Fibroblast of lung (primary cell): ENCODE measurements at places on chromosomes 11 and 22. TPM values are rescaled to one million over a fixed set of nuclear protein-coding genes. Genes with fewer than 3 reads are reported as not detected.

GRCh38 chr22:30582788-30583545 is 8.5 kb upstream of the GAL3ST1 start:
- peaks cover 60% of the 10 kb centered on the region for H3K36me3 ChIP-seq
- H3K27ac ChIP-seq = no peak overlapping the region
- no peaks in the 10 kb centered on the region for H3K27me3 ChIP-seq
- no peaks in the 10 kb centered on the region for H3K4me1 ChIP-seq
- DNase-seq = no peak

DNA sequence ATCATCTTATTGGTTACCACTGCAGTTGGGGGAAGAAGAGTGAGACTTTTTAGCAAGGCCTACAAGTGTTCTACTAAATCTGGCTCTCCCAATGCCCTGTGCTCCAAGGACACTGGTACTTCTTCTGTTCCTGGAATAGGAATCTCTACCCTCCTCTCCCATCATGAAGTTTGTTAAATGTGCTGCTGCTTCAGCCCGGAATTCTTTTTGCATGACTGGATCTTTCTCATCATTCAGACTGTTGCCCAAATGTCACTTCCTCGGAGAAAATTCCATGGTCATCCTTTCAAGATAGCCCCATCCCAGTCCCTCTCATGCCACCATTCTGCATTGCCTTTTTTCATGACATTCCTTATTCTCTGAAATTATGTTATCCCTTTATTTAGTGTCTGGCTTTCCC is 400.8 kb downstream of the SOX6 start:
- H3K36me3 ChIP-seq = no peaks in the 10 kb centered on the region
- no peak overlapping the region for H3K4me3 ChIP-seq
- no peak for DNase-seq
- no peaks in the 10 kb centered on the region for H3K27me3 ChIP-seq

- H3K27ac ChIP-seq = no peak overlapping the region
- DNase-seq = no peak
- H3K27me3 ChIP-seq = no peaks in the 10 kb centered on the region
- H3K4me1 ChIP-seq = no peaks in the 10 kb centered on the region
These were observed 403.7 kb downstream of the LUZP2 start for GRCh38 chr11:24900514-24900913.

DNA sequence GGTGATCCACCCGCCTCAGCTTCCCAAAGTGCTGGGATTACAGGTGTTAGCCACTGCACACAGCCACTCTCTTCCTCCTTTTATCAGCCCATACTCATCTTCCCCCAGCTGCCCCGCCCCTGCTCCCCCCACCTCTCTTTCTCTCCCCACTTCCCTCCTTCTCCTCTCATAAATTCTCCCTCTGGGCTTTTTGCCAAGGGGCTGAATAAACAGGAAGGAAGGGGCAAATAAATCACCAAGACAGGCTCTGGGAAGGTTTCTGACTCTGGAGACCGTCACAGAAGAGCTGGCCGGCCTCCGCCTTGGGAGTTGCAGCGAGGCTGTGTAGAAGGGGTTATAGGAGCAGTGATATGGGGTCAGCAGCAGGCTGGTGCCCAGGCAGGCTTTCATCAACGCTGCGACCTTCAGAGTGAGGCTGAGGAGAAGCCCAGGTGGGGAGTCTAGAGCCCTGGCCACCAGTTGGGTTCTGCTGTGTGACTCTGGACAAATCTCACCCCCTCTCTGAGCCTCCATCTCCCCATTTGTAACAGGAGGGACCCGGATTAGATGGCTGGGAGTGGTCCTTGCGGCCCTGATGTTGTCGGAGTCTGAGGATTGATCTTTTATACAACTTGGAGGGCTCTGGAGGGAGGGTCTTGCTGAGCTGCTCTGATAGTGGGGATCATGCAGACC is 62.6 kb upstream of the RASD2 start:
- H3K4me3 ChIP-seq = no peak overlapping the region
- no peak overlapping the region for H3K27ac ChIP-seq

DNA sequence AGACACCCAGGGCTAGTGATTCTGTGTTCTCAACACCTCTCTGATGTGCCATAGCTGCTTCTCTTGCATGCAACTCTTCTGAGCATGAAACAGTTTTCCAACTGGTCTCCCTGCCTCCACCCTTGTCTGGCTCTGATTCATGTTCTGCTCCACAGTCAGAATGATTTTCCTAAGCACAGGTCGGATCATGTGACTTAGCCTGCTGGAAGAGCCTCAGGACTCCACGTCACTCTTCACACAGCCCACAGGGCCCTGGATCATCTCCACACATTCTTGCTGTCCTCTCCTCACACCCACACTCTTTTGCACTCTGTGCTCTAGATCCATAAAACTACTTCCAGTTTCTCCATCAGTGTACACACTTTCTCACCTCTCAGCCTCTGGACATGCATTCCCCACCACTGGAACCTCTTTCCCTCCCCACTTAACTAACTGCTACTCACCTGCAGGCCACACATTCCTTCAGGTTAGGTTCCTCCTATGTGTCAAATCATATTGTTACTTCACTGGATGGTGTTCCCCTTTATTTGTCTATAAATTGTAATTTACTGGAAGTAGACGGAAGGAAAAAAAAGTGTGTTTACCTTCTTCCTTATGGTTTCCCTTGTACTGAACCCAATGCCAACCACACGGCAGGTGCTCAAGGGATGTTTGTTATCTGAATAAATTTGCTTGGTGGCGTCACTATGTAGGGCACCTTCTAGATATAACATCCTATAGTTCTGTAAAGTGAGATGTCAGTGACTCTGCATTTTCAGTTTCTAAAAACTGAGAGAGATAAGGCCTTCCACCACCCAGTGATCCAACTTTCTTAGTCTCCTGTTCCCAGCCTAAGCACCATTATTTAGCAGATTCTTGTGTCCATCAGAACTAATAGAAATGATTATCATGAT is 133.7 kb downstream of the ETS1 start:
- peak; percentile 90 for DNase-seq
- H3K4me3 ChIP-seq = no peak overlapping the region

- no peak overlapping the region for H3K4me3 ChIP-seq
- H3K27ac ChIP-seq = no peak overlapping the region
- DNase-seq = peak; percentile 23
- peaks cover 17% of the 10 kb centered on the region for H3K27me3 ChIP-seq
- H3K36me3 ChIP-seq = no peaks in the 10 kb centered on the region
These were observed 29.6 kb downstream of the TRIM29 start for GRCh38 chr11:120108154-120108784.

DNA sequence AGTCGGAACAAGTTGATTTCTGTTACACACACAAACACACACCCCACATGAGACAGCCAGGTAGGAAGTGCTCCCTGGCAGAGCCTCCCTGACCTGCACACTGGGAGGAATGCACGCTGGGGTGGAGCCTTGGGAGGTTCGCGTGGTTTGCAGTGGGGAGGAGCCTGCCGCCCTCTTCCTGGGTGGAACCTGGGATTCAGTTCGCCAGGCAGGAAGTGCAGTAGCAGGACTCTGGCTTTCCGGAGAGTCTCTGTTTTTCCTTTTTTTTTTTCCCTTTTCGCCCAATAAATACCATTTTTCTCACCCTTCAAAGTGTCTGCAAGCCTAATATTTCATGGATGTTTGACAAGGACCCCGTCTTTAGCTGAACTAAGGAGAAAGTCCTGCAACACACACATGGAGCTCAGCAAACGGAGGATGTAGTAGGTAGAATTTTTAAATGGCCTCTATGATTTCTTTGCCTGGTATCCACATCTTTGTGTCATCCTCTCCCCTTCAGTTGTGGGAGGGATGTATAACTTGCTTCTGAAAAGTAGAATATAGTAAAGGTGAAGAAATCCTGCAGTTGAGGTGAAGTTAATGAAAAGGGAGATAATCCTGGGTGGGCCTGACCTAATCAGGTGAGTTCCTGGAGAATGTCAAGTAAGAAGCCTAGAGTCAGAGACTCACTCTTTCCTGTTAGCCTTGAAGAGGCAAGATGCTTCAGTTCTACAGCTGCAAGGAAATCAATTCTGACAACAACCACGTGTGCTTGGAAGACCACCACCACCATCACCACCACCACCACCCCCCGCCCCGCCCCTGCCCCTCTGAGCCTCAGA is 72.9 kb downstream of the PIWIL4 start:
- no peak overlapping the region for H3K27ac ChIP-seq
- DNase-seq = no peak
- no peaks in the 10 kb centered on the region for H3K36me3 ChIP-seq
- peaks cover 3% of the 10 kb centered on the region for H3K4me1 ChIP-seq

CXCR5 gene
- polyA plus RNA-seq = not detected in 2 replicates

RRAS2 gene
- 110 and 178 TPM in 2 replicates for polyA plus RNA-seq

LINC01488 gene
- polyA plus RNA-seq = not detected in 2 replicates

RRM1 gene
- polyA plus RNA-seq = 57.5 and 117 TPM in 2 replicates

OR52R1 gene
- polyA plus RNA-seq = not detected in 2 replicates
